HCT116 (cell line): ENCODE measurements at places on chromosomes 4 and X.

DNA sequence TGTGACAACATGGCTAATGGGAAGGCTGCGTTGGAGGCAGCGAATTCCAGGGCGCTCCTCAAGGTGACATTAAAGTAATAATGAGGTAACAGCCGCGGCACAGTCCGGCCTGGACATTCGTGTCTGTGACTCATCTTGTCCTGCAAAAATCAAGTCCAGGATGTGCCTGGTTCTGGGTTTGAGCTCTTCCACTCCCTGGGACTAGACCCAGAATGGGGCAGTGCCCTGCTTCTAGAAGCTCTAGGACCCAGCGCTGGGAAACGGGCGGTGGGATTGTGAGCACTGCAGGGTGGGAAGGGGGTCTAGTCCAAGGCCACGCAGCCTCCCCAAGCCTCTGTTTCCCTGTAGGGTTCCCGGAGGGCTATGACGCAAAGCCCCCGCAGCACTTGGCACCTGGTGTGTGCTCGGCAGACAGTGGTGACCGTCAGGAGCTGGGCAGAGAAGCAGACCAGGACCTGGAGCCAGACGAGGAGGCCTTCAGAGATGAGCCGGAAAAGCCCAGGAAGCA lies 34.9 kb downstream of the HMX1 start:
- DNase-seq: no peak

- DNase-seq: no peak
Measured at GRCh38 chrX:115233497-115234455, at the start of gene LRCH2. Gene LRCH2 (minus strand): TSS chrX:115234096. CDS start chrX:115234041, 55 bp downstream.

- no peak for DNase-seq
Measured at GRCh38 chr4:173448608-173449379, 49.9 kb upstream of the SCRG1 start.

DNA sequence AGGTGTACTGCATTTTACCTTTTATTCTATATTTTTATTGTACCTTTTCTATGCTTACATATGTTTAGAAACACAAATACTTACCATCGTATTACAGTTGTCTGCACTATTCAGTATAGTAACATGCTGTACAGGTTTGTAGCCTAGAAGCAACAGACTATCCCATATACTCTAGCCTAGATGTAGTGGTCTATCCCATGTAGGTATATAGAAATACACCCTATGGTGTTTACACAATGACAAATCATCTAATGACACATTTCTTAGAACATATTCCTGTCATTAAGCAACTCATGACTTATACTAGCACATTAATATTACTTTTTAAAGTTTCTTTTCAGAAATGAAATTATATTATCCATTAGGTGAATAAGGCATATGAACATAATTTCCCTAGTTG lies 111.1 kb upstream of the HPGD start:
- DNase-seq: no peak

GRCh38 chr4:168451744-168452390 lies 28.4 kb downstream of the DDX60L start:
- peak; percentile 68 for DNase-seq

DNA sequence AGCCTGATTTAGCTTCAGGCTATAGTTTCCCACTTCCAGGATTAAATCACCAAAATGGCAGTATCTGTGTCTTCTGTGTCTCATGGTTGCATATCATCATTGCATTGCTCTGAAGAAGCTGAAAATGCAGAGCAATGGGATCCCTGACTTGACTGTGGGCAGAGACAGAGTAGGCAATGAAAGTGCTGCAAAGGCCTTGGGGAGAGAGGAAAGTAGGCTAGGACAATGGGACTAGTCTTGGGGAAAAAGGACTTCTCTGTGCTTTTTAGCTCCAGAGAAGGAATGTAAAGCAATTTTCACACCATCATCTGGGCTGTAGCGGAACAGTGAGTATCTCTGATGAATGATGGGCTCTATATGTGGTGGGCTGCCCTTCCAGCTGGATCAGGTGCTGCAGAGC lies 202.5 kb downstream of the LDB2 start:
- DNase-seq: no peak

DNA sequence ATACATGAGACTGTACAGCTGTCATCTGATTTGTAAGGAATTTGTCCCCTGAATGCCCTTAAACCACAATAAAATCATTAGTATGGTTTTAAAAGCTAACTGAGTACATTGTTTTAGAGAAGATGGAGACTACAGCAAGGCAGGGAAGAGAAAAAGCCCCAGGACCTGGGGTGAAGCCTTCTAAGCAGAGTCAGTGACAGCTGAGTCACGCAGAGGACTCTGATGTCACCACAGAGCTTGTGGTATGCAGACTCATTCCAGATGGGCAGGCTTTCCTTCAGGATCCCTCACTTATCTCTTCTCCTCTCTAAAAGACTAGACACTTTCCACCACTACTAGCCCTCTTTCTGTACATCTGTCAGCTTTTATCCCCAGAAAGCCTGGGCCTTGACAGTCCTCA lies 97.1 kb upstream of the ATOH1 start:
- no peak for DNase-seq

DNA sequence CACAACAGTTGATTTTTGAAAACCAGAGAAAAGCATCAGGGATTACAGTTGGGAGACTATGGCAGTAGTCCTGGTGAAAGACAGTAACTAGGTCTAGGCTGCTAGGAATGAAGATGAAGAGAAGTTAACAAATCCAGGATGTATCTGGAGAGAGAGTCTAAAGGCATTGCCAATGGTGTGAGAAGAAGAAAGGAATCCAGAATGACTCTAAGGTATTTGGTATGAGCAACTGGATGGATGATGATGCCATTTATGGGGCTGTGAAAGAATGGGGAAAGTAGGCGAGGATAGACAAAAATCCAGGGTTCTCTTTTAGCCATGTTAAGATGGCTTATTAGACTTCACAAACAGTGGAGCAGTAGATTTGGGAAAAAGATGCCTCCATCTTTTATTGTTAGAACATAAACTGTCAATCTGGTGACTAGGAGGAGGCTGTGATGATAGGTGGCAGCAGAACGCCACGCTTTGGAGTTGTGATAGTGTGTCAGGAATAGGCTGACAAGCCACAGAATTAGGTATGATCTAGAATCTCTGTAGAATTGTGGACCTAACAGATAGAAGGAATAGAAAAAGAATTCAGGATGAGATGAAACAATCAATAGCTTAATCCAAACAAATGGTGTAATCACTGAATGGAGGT lies 27.3 kb upstream of the JADE1 start:
- peak; percentile 18 for DNase-seq

DNA sequence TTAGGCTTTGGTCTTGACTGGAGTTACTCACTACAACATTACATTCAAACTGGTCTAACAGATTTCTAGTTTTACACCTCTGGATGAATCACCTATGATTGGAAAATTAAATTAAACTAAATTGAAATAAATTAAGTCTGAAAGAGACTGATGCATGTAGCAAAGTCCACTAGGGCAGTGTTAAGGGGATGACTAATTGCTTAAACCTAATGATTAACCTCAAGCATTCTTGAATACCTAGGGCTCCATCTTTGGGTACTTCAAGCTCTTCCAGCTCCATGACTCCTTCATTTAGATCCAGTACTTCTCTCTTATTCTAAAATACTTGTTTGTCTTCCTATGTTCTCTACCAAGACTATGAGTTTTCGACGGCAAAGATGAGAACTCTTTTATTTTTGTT lies 86.8 kb downstream of the SH2D1A start:
- DNase-seq: no peak

- no peak for DNase-seq
Measured at GRCh38 chr4:2194496-2194895, 47.4 kb downstream of the HAUS3 start.

- DNase-seq: no peak
Measured at GRCh38 chr4:23312686-23313085, 577.2 kb downstream of the PPARGC1A start.

GRCh38 chr4:55181010-55182005 lies 55.9 kb upstream of the KDR start:
- DNase-seq: no peak

- DNase-seq: peak; percentile 21
Measured at GRCh38 chr4:183504930-183505610, at the start of gene ING2. Gene ING2 (plus strand): TSS chr4:183505058. CDS start chr4:183505196, 138 bp downstream.

DNA sequence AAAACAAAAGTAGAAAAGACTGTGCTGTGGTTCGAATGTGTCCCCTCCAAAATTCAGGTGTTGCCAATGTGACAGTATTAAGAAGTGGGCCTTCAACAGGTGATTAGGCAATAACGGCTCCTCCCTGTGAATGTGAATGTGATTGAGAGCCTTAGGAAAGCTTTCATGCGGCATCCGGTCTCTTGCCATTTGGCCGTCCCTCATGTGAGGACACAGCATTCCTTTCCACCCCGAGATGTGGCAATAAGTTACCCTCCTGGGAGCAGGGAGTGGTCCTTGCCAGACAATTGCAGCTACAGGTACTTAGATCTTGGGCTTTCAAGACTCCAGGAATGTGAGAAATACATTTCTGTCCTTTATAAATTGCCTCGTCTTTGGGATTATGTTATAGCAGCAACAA lies 129.3 kb downstream of the CPEB2 start:
- DNase-seq: no peak

- DNase-seq: no peak
Measured at GRCh38 chrX:97876697-97877407, 993.1 kb downstream of the RPA4 start.

GRCh38 chr4:8862800-8863685 lies 8.6 kb downstream of the HMX1 start:
- DNase-seq: no peak

DNA sequence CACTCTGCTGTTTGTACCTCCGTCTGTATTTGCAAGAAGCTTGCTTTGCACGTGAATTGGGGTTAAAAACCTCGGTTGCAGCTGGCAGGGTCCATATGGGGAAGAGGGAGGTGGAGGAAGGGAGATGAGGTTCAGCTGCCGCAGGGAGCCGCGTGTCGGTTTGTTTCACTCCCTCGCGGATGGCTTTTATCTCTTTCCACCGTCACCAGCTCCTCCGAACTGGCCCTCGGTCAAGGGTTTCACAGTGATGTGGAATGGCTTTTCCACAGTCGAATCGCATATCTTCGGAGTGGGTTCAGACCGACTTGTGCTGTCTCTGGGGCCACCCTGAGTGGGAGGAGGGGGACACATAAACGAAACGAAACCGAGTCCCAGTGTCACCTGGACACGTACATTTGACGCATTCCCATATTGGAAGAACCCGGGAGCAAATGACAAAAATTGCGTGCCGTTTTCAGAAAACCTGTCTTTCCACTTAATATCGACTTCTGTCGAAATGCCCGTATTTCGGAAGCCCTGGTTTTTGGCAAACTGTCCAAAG lies 929 bp downstream of the ZBTB33 start:
- DNase-seq: no peak
